ENCODE measurements at places on chromosomes 1 and 21.

GRCh38 chr1:27966402-27967105 lies 6.8 kb downstream of the XKR8 start:
- DNase-seq: no peak

GRCh38 chr1:162250004-162250730 lies 126.5 kb downstream of the SPATA46 start:
- no peak for DNase-seq

GRCh38 chr21:35014302-35015041 lies 34.6 kb downstream of the RUNX1 start:
- DNase-seq: peak; percentile 47

DNA sequence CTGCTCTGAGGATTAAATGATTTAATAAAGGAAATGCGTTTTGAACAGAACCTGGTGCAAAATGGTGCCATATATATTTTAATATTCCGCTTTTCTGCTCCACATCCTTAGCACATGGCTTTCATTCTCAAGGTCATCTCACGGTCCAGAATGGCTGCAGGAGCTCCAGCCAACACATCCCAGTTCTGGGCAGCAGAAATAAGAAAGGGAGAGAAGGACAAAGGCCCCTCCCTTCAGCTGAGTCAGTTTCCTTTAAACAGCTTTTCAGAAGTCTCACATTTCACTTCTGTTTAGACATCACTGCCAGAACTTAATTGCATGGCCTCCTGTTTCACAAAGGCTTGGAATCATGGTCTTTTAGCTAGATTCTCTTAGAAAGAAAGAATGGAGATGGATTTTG lies 75.2 kb upstream of the LRRN2 start:
- DNase-seq: no peak

DNA sequence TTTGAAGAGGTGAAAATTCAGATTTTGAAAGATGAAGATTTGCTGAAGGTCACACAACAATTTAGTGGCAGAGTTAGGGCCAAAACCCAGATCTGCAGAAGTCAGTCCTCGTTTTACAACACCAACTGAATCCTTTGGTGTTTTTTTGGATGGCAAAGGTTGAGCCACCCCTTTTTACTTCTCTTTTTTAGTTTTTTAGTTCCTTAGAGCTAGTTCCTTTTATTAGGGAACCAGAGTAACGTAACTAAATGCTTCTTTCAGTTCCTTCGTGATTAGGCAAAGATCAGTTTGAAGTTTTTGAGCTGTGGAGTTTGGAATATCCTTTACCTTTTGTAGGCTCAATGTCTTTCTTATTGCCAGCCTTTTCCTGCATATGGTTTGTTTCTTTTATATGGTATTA lies 67.9 kb upstream of the ARID1A start:
- no peak for DNase-seq

DNA sequence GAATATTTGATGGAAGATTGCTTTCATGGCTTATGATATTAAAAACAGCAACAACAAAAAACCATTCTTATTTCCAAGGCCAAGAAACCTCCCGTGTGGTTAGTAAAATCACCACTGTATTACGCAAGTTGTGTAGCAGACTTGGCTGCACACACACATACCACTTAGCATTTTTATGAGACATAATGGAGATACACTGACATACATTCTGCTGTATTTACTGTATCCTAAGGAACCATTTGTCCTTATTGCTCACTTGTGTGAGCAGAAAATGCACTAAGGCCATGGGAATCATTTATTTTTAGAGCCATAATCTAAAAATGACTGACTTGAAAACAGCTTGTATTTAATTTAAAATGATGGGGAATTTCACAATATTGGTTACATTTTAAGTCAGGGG lies 584 bp upstream of the C1orf141 start:
- DNase-seq: no peak

DNA sequence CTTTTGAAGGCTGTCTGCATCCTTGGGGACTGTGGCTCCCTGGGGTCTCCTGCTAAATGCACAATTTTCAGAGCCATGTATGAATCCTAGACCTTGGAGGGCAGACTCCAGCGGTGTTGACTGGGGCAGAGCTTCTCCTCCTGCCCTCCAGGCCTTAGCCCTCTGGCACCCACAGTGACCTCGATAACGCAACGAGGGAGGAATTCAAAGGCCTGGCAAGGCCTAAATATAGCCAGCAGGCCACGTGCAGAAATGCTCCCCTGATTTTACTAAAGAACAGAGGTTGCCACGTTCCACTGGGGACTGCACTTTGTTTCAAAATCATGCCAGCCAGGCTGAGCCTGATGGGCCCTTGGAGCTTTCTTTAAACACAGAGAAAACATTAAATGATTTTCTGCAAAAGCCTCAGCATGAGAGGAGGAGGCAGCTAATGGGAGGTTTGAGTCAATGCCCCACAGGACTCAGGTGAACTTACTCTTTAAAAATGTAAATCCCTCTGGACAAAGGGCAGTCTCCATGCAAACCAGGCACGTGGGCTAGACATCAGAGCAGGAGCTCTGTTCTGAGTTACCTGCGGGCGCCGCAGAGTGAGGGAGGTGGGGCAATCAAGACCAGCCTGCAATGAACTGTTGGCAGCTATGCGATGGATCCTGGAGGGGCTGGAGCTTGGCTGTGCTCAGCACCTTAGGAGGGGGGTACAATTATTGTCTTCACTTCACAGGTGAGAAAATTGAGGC lies 28.0 kb downstream of the GRIK3 start:
- no peak for DNase-seq

DNA sequence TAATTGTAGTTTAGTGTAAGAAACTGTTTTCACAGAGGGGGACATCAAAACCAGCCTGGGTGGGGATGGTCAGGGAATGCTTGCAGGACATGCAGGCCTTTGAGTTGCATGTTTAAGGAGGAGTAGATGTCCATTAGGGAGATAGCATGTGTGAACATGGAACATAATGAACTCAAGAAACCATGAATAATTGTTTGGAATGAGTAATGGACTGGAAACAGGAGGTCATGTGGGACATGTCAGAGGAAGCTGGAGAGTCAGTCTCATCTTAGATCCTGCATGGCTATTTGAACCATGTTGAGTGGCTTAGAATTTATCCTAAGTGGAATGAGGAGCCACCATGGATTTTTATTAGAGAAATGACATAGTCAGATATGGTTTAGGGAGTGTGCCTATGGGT lies 86.4 kb downstream of the RPE65 start:
- DNase-seq: no peak

DNA sequence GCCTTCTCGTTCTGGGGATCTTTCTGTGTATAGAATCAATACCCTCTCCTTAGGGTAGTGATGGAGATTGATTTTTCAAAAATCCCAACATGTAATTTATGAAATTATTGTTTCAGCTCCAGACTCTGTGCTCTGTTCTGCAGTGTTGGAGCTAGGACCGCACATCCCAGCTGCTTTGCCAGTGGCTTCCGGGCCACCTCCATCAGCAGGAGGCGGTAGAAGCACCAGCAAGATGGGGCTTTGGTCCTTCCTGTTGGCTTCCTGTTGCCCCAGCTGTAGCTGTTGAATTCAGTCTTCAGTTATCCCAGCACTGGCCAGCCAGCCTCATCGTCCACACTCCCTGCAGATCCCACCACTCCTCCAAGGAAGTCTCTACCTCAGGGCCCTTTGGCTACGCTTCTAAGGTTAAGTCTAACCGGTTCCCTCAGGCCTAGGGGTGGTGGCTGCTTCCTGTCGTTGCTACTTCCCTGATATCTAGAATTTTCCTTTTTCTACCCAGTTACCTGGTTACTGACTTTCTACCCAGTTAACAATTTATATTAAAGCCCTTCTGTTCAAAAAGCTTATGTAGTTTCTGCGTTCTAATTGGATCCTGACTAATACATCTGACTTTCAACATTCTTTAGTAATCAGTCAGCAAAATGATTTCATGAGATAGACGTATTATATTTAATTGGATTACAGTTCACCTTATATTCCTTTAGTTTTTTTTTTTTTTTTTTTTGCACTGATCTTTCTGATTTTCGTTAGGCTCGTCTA lies 24.6 kb downstream of the GALNT2 start:
- DNase-seq: no peak

DNA sequence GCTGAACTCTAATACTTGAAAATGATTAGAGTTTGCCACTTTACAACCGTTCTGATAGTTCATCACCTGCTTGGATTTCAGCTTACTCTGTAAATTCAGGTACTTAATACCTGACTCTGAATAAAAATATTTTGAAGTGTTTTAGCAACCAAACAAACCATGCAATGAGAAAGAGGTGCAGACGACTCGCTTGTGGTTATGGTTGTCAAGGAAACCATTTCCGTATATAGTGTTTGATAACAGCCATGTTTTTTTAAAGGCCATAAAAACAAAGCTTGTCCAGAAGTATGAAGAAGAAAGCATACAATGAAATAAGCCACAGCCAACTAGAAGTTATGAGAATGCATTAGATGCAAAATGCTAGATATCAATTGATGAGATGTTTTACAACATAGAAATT lies 167.2 kb upstream of the HMCN1 start:
- DNase-seq: peak; percentile 5

GRCh38 chr1:41894101-41894807 lies 24.5 kb downstream of the HIVEP3 start:
- DNase-seq: no peak

GRCh38 chr1:203625628-203626019 lies 1.0 kb upstream of the ATP2B4 start:
- peak; percentile 76 for DNase-seq

DNA sequence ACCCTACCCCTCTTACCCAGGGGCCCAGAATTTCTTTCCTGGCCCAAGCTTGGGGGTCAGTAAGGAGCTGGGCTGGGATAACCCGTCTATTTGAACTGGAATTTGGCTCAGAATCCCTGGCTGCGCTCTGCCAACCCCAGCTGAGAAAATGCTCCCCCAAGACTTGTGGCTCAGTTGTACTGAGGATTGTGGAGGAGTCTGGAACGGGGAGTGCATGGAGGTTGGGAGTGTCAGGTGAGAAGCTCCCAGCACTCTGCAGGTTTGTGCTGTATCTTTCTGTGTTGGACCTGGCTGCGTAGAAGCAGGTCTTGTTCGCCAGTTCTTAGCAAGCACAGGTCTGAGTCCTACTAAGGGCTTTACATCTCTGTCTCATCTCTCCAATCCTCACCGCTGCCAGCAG lies 1.6 kb downstream of the TCEA3 start:
- DNase-seq: no peak

GRCh38 chr1:14850563-14850962 lies 252.1 kb downstream of the KAZN start:
- DNase-seq: peak; percentile 20

DNA sequence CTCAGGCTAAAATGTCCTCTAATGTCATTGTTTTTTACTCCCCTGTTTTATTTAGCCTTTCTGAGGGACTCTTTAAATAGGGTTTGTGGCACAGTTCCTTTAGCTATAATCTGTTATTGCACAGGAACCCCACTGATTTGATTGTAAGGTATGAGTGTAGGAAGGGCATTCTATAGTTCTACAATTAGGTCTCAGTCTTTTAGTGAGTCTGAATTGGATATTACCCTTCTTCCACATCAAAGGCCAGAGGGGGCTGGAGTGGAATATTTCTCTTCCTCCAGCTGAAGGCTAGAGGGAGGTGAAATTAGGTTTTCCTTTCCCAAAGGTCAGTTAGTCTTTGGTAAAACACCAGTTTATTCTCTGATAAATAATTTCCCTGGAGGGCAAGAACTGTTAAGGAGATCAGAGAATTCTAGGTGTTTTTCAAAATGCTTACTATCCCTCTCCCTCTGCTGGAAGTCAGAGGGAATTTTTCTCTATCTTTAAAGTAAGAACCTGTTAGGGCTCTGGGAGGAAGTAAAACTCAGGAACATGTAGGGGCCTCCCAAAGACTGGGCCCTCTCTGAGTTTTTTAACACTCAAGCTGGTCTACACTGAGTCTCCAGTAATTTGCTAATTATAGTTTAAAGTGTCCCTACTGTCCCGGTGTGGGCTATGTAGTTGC lies 176.3 kb upstream of the ZNHIT6 start:
- no peak for DNase-seq

DNA sequence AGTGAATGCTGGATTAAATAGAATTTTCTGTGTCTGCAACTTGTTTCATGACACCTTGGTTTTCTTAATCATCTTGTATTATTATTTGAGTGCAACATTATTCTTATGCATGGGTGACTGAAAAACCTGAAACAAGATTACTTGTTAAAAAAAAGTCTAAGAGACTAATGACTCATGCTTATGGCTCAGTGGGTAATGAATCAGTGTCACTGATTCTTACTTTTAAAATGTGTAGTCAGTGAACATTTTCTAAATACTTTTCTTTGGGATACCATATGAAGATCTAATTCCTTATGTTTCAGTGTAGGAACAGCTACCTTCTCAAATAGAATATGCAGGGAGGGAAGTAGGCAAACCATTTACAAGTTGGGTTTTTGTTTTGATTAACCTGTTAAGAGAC lies 65.5 kb downstream of the PRKAA2 start:
- no peak for DNase-seq

All from erythroblast (primary cell).